ENCODE measurements at places on chromosomes 16 and 17. TPM values are rescaled to one million over a fixed set of nuclear protein-coding genes. Genes with fewer than 3 reads are reported as not detected.

GRCh38 chr16:85326794-85327181, 214.5 kb upstream of the CIBAR2 start:
- no peak overlapping the region for H3K4me3 ChIP-seq
- H3K27ac ChIP-seq = no peak overlapping the region
- H3K4me1 ChIP-seq = peaks cover 9% of the 10 kb centered on the region

DNA sequence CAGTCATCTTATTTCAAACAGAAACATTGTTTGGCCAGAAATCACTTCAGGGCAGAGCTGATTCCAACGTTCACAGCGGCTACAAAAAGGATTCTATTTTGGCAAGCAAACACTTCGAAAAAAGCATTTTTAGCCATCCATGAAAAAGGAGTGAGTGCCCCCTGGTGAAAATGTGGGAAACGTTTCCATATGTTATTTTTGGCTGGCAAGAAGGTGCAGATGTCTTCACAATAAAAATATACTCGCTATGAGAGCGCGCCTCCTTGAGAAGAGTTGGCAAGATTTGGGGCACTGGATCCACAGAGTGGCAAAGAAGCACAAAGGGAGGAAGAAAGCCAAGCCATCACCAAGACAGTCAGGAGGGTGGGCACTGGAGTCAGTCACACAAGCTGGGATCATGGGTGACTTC, 191.1 kb downstream of the CHD9NB start:
- H3K27ac ChIP-seq = no peak overlapping the region
- no peaks in the 10 kb centered on the region for H3K27me3 ChIP-seq
- H3K4me1 ChIP-seq = no peaks in the 10 kb centered on the region
- DNase-seq = peak; percentile 1
- no peak overlapping the region for H3K4me3 ChIP-seq

DNA sequence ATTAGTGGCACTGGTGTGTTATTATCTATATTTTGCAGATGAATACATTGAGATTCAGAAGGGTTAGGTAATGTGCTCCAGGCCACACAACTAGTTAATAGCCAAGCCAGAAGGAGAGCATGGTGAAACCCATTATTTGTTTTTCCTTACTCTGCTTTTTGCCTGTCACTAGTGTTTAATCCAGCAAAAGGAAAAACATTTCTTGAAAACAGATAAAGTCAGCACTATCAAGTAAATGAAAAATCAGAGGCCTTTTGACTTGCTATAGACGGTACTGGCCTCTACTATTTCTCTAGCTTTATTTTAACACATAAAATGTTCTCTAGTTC, 4.8 kb downstream of the PITPNC1 start:
- H3K27ac ChIP-seq = no peak overlapping the region
- no peaks in the 10 kb centered on the region for H3K27me3 ChIP-seq
- no peaks in the 10 kb centered on the region for H3K36me3 ChIP-seq
- DNase-seq = no peak
- H3K4me1 ChIP-seq = peaks cover 3% of the 10 kb centered on the region

DNA sequence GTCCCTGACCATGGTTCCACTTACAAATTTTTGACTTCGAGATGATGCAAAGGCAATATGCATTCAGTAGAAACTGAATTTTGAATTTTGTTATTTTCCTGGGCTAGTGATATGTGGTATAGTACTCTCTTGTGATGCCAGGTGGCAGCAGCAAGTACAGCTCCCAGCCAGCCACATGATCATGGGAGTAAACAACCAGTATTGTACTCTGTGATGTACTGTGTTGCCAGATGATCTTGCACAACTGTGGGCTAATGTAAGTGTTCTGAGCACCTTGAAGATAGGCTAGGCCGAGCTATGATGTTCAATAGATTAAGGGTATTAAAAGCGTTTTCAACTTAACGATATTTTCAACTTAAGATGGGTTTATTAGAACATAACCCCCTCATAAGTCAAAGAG, 250.8 kb downstream of the STX8 start:
- no peak overlapping the region for H3K27ac ChIP-seq
- DNase-seq = peak; percentile 25
- H3K36me3 ChIP-seq = no peaks in the 10 kb centered on the region
- no peaks in the 10 kb centered on the region for H3K27me3 ChIP-seq

Gene TXNDC17
- 87.5 TPM for total RNA-seq
